ENCODE measurements at places on chromosomes 13 and 19.

- DNase-seq: peak; percentile 65
Observed at GRCh38 chr13:75633285-75633684, 2.8 kb upstream of the LMO7 start.

DNA sequence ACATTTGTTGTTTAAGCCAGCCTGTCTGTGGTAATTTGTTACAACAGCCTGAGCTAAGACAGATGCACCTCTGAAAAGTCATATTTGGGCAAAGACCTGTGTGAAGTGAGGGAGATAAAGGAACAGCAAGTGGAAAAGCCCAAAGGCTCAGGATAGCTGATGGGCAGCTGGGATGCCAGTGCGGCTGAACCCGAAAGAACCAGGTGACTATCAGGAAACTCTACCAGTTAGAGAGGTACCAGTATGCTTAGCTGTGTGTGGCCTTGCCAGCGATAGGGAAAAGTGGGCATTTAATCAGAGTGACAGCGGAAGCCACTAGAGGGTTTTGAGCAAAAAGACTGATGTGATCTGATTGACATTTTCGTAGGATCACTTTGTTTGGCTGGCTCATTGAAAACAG lies 764.8 kb upstream of the GPC6 start:
- no peak for DNase-seq

GRCh38 chr19:45451131-45451849 lies 16.5 kb upstream of the FOSB start:
- DNase-seq: no peak

- no peak for DNase-seq
Observed at GRCh38 chr13:72180253-72180952, 313.4 kb upstream of the DACH1 start.

- DNase-seq: no peak
Observed at GRCh38 chr13:110628477-110628793, 13.1 kb downstream of the NAXD start.
